ENCODE measurements at places on chromosomes 2 and 18. TPM values are rescaled to one million over a fixed set of nuclear protein-coding genes. Genes with fewer than 3 reads are reported as not detected.

The PTPRN gene
- total RNA-seq, result not detected

The CKAP2L gene
- total RNA-seq, result 21.6 TPM

The HOXD1 gene
- total RNA-seq, result not detected

DNA sequence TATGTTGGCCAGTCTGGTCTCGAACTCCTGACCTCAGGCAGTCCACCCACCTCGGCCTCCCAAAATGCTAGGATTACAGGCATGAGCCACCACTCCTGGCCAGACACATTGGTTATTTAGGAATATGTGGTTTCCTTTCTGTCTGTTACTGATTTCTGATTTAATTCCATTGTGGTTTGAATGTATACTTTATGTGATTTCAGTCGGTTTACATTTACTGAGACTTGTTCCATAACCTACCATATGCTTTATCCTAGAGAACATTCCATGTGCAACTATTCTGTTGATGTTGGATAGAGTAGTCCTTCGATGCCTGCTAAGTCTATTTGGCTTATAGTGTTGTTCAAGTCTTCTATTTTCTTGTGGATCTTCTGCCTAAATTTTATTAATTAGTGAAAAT, 1.6 kb upstream of the CCL20 start:
- DNase-seq, result no peak
- peaks cover 11% of the 10 kb centered on the region for H3K4me1 ChIP-seq

DNA sequence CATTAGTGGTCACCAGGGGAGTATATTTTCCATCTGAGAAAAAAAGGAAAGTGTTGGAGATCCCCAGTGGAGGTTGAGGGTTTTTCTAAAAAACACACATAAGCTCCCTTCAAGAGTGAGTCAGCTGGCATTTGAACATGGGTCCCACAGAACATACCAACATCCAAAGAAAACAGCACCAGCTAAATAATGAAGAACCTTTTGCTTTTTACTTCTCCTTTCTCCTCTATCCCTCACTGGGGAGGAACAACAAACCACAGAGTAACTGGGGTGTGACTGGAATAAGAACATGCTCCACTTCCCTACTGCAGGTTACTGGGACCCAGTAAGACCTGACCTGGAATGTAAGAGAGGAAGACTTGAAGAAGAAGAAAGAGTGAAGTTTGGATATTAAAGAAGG, 56.5 kb upstream of the RAPH1 start:
- no peaks in the 10 kb centered on the region for H3K27me3 ChIP-seq
- no peaks in the 10 kb centered on the region for H3K36me3 ChIP-seq

Measured in MCF 10A (cell line).